ENCODE measurements at places on chromosomes 7 and 10. TPM values are rescaled to one million over a fixed set of nuclear protein-coding genes. Genes with fewer than 3 reads are reported as not detected.

Gene TRIM50
- not detected for total RNA-seq

Gene FAS
- total RNA-seq, result 43.4 TPM

Gene MAGI2
- 20.4 TPM for total RNA-seq

Gene HOXA3
- 0.36 TPM for total RNA-seq

Gene ARPC1A
- 83.7 TPM for total RNA-seq

Gene SH2D4B
- total RNA-seq, result not detected

Gene POLR2J2
- total RNA-seq, result 8.7 TPM

Gene HOXA7
- 0.48 TPM for total RNA-seq

Gene ZNF107
- 6.4 TPM for total RNA-seq

Gene MYPN
- not detected for total RNA-seq

Gene RAB19
- total RNA-seq, result not detected

DNA sequence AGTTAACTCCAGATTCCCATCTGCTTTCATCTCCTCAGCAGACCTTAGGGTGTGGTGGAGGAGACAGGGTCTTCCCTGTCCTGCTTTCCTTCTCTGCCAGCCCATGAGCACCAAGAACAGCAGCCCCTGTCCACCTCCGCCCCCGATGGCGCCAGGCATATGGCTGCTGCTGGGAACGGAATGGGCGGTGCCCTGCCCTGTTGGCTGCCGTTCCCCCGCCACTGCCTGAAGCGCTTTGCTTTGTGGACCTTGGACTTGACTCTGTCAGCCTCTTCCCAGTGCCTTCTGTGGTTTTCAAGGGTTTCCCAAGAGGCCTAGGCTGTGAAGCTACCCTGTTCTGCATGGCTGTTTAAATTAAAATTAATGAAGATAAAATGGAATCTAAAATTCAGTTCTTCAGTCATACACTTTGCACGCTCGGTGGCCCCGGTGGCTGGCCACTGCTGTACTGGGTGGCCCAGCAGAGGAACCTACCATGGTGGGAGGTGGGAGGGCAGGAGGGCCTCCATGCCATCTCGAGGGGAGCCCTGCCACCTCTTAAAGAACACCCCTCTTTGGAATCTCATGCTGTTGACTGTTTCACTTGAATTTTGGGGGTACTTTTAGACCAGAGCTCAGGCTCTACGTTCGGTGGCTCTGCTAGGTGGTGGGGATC, 78.7 kb downstream of the NKX6-2 start:
- H3K27me3 ChIP-seq, result no peaks in the 10 kb centered on the region
- DNase-seq, result no peak
- H3K27ac ChIP-seq, result no peak overlapping the region
- H3K4me1 ChIP-seq, result no peaks in the 10 kb centered on the region
- no peak overlapping the region for H3K4me3 ChIP-seq
- H3K36me3 ChIP-seq, result no peaks in the 10 kb centered on the region

GRCh38 chr10:85558533-85558932, 808.1 kb downstream of the GRID1 start:
- no peaks in the 10 kb centered on the region for H3K36me3 ChIP-seq
- no peaks in the 10 kb centered on the region for H3K4me1 ChIP-seq
- DNase-seq, result no peak
- no peak overlapping the region for H3K27ac ChIP-seq

DNA sequence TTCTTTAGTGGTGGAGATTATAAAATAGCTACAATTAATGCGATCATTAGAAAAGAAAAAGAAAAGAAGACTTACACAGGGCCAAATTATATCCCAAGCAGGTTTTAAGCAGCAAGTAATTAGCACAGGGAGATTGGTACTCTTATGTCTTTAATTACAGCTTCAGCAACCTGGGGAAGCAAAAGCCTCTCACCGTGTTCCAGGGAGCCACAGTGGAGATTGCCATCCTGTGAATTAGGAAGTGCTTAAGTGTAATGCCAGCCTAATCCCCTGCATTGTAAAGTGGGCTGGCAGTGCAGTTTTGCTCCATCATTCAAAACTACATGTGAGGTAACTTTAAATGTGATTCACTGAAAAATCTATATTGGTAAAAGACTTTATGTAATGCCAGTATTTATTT, 533.5 kb upstream of the COBL start:
- H3K36me3 ChIP-seq, result no peaks in the 10 kb centered on the region
- no peak overlapping the region for H3K27ac ChIP-seq
- H3K4me3 ChIP-seq, result no peak overlapping the region
- no peaks in the 10 kb centered on the region for H3K4me1 ChIP-seq

- H3K27me3 ChIP-seq, result no peaks in the 10 kb centered on the region
- DNase-seq, result peak; percentile 68
- H3K36me3 ChIP-seq, result no peaks in the 10 kb centered on the region
- H3K27ac ChIP-seq, result no peak within 1 kb of the TSS
These were observed at the start of gene TWIST1 for GRCh38 chr7:19117091-19117869. TWIST1 (minus strand) TSS chr7:19117636; CDS start chr7:19117321, 315 bp downstream.

DNA sequence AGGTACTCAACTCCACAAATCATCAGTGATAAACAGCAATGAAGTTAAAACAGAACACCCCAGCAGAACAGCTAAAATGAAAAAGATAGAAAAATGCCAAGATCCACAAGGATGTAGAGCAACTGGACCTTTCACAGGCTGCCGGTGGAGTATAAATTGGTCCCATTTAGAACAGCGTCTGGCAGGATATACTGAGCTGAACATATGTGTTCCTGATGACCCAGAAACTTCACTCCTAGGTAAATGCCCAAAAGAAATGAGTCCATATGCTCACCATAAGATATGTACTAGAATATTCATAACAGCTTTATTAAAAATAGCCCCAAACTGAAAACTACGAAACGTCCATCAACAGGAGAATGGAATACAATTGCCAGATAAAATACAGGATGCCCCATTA, 102.4 kb downstream of the OAT start:
- H3K27ac ChIP-seq, result no peak overlapping the region
- no peak for DNase-seq
- H3K4me3 ChIP-seq, result no peak overlapping the region
- no peaks in the 10 kb centered on the region for H3K27me3 ChIP-seq

GRCh38 chr7:134548877-134549276, at the start of gene AKR1B15:
AKR1B15 (plus strand) TSS chr7:134549110; CDS start chr7:134564620, 15,510 bp downstream.
- H3K4me3 ChIP-seq, result no peak within 1 kb of the TSS
- no peak within 1 kb of the TSS for H3K27ac ChIP-seq
- H3K36me3 ChIP-seq, result no peaks in the 10 kb centered on the region
- no peaks in the 10 kb centered on the region for H3K27me3 ChIP-seq
- no peak for DNase-seq

DNA sequence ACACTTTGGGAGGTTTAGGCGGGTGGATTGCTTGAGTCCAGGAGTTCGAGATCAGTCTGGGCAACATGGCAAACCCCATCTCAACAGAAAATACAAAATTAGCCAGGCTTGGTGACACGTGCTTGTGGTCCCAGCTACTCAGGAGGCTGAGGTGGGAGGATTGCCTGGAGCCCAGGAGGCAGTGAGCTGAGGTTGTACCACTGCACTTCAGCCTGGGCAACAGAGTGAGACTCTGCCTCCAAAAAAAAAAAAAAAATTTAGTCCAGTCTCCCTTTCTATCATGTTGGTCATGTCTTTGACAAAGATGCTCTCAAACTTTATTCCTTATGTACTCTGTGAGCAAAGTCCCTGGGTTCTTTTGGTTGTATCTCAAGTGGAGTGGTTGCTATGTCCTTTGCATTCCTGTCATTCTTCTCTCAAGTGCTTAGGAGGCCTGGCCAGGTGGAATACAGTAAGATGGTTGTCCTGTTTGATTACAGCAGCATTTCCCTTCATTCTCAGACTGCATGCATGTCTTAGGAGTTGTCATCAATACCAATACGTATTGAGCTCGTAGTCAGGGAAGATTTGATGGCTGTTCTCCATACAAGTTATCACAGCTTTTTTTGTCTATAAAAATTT, 85.7 kb downstream of the MMRN2 start:
- H3K4me3 ChIP-seq, result no peak overlapping the region
- H3K36me3 ChIP-seq, result no peaks in the 10 kb centered on the region
- H3K27ac ChIP-seq, result no peak overlapping the region
- DNase-seq, result no peak

- H3K4me3 ChIP-seq, result no peak overlapping the region
- DNase-seq, result no peak
- no peaks in the 10 kb centered on the region for H3K4me1 ChIP-seq
- no peaks in the 10 kb centered on the region for H3K36me3 ChIP-seq
- H3K27me3 ChIP-seq, result no peaks in the 10 kb centered on the region
These were observed 45.8 kb downstream of the C10orf143 start for GRCh38 chr10:130064783-130065182.

DNA sequence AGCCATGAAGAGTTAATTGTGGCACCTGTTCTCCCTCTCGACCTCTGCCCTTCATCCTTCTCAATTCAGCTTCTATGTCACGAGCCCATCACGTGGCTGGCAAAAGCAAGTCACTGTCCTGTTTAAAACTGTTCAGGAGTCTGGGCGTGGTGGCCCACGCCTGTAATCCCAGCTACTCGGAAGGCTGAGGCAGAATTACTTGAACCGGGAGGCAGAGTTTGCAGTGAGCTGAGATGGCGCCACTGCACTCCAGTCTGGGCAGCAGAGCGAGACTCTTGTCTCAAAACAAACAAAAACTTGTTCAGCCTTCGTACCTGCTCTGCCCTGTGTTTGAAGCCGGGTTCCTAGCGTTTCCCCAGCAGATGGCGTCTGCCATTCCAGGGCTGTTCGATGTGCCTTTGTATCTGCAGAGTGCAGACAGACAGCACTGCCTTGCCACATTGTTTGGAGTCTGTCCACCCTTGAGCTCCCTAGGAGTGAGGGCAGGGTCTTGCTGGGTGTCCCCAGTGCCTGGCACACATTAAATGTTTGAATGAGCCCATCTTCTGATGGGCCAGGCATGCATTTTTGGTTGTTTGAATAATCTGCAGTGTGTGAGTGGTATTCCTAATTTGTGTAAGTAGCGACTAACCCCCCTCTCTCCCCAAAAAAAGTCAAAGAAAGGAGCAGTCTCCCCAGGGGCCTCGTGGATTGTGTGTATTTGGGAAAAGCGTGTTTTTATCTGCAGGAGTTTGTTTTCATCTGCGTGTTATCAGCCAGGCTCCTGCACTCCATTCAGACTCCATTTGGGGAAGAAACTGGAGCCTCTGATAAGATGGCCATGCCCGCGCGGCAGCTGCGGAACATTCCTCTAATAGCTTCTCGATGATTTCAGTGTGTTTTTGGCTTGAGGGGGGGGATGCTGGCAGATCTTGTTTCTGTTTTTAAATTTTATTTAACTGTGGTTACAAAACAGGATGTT, 61.2 kb downstream of the DNAJB6 start:
- DNase-seq, result no peak
- H3K36me3 ChIP-seq, result no peaks in the 10 kb centered on the region

GRCh38 chr7:83648464-83649241, at the start of gene SEMA3E:
SEMA3E (minus strand) TSS chr7:83649139.
- peaks cover 2% of the 10 kb centered on the region for H3K4me1 ChIP-seq
- no peaks in the 10 kb centered on the region for H3K36me3 ChIP-seq
- no peak within 1 kb of the TSS for H3K27ac ChIP-seq
- H3K27me3 ChIP-seq, result no peaks in the 10 kb centered on the region

GRCh38 chr10:120432209-120432608, 24.8 kb upstream of the PLPP4 start:
- no peak for DNase-seq
- H3K27ac ChIP-seq, result no peak overlapping the region
- no peaks in the 10 kb centered on the region for H3K4me1 ChIP-seq
- H3K4me3 ChIP-seq, result no peak overlapping the region
- H3K27me3 ChIP-seq, result no peaks in the 10 kb centered on the region

DNA sequence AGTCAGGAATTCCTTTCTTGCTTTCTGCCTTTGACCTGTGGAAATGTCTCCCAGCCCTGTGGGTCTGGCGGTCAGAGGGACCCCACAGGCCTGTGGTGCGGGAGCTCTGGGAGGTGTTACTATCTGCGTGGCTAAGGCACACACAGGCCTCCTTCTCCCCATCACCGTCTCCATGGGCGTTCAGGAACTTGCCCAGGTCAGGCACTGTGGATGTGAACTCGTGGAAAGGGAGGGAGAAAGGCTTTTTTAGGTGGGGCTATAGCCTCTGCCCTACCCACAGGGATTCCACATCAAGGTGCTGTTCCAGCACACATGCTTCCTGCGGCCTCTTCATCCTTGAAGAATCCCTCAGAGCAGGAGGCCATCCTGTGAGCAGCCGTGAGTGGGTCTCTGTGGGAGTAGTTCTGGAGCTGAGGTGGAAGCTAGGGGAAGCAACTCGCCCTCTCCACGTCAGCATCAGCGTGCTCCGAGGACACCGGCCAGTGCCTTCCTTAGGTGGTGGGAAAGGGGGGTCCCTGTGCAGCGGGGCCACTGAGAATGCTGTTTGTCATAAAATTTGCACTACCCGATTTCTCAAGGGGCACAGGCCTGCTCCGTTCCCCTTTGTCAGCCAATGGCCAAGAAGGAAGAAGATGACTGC, 7.5 kb upstream of the ATP6V0E2 start:
- H3K4me1 ChIP-seq, result no peaks in the 10 kb centered on the region
- H3K27ac ChIP-seq, result no peak overlapping the region
- H3K27me3 ChIP-seq, result no peaks in the 10 kb centered on the region
- H3K4me3 ChIP-seq, result no peak overlapping the region
- no peak for DNase-seq
- no peaks in the 10 kb centered on the region for H3K36me3 ChIP-seq

DNA sequence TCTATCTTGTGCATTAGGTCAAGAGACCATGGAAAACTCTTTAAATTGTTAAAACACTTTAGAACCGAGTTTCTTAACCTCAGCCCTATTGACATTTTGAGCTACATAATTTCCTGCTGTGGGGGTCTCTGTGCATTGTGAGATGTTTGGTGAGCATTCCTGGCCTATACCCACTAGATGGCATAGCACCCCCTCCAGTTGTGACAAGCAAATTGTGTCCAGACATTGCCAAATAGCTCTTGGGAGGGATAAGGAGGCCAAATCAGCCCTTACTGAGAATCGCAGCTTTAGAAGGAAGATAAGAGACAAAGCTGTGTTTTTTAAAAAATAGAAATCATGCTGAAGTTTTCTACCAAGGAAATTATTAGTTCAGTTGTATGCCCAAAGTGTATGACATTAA, 1158.5 kb upstream of the C7orf33 start:
- peaks cover 2% of the 10 kb centered on the region for H3K4me1 ChIP-seq
- H3K36me3 ChIP-seq, result no peaks in the 10 kb centered on the region
- DNase-seq, result no peak

- H3K27me3 ChIP-seq, result no peaks in the 10 kb centered on the region
- no peaks in the 10 kb centered on the region for H3K4me1 ChIP-seq
- no peak overlapping the region for H3K4me3 ChIP-seq
- no peak overlapping the region for H3K27ac ChIP-seq
These were observed 180.7 kb upstream of the PRSS1 start for GRCh38 chr7:142568435-142569097.

GRCh38 chr10:62422068-62422590, 48.0 kb downstream of the ZNF365 start:
- H3K27me3 ChIP-seq, result no peaks in the 10 kb centered on the region
- H3K4me3 ChIP-seq, result no peak overlapping the region
- no peaks in the 10 kb centered on the region for H3K4me1 ChIP-seq
- H3K27ac ChIP-seq, result no peak overlapping the region

DNA sequence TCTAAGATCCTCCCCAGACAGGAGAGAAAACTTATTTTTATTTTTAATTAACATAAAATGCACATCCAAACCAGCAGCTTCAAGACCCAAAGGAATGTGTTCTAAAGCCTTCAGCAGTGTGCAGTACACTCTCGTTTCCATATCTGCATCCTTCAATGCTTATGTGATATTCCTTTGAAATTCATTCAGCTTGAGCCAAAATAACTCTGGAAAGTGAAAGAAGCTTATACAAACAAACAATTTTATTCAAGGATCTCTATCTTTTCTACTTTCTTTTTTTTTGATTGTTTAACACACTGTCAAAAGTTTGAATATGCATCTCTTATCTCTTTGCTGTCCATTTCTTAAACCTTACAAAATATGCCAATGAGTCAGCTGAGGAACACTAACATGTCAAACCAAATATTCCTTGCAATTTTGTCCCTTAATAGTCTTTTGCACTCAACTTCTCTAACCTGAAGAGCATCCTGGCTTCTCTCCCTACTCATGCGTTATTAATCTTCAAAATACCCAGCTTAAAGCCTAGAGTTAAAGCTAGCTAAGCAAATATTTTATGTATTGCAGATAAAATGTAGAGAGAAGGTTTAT, 124.3 kb downstream of the THSD7A start:
- no peak overlapping the region for H3K27ac ChIP-seq
- no peak for DNase-seq
- H3K36me3 ChIP-seq, result no peaks in the 10 kb centered on the region
